Effector CD8-positive, alpha-beta T cell (primary cell): ENCODE measurements at places on chromosomes 11 and 22.

DNA sequence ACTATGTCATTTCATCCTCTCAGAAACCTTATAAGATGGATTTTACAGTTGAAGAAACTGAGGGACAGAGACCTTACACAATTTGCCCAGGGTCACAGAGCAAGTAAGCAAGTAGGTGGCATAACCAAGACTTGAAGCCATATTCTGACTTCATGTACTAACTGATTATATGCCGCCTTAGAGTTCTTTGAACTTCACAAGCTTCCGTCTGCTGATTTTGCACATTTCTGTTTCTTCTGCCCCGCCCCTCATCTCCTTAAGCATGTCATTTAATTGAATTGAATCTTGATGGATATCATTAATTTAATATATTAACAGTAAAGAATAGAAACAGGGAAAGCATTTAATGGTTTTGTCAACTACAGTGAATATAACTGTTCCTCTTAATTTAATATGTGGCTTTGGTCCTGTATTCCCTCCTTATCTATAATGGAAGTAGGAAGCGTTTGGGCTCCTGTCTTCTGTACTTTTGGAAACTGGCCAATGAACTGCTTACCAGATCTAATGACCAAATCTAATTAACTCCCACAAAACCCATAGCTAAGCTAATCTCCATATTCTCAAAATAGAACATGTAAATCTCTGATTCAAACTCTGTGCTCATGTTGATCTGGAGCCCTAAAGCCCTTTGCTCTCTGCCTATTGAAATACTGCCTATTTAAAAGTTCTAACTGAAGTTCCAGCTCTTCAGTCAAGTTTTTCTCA lies 30.4 kb downstream of the SIK2 start:
- DNase-seq = no peak

GRCh38 chr11:15104166-15104565 lies 10.6 kb upstream of the INSC start:
- no peak for DNase-seq

- no peak for DNase-seq
Observed at GRCh38 chr22:49847751-49848689, 5.6 kb upstream of the ZBED4 start.

DNA sequence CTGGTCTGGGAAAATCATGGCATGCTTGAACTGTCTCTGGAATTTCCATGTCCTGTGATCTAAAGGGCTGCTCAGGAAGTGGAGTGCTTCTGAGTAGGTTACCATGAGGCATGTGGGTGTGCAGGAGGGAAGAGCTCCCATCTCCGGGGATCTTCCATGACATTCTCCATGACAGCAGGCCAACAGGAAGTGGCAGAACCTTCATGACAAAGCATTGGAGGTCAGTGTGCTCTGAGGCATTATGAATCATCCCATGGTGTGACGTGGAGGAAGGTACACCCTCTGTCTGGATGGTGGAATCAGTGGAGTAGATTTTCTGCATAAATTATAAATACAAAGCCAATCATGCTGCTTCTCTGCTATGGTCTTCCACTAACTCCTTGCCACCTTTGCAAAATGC lies 139.6 kb upstream of the E2F8 start:
- DNase-seq = no peak

DNA sequence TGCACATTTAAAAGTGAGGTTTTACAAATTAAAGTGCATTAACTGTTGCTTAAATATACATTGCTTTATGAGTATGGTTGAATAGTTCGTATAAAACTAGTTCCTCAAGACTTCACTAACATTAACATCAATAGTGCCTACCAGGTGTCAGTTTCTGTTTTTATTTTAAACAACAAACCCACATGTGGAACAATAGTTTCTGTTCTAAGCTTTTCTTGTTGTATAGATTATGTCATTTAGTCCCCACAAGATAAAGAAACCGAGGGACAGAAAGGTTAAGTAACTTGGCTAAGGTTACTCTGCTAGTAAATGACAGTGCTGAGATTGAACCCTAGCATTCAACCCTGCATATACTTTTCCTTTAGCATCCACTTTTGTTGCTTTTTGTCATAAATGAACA lies 41.4 kb upstream of the ST14 start:
- no peak for DNase-seq

DNA sequence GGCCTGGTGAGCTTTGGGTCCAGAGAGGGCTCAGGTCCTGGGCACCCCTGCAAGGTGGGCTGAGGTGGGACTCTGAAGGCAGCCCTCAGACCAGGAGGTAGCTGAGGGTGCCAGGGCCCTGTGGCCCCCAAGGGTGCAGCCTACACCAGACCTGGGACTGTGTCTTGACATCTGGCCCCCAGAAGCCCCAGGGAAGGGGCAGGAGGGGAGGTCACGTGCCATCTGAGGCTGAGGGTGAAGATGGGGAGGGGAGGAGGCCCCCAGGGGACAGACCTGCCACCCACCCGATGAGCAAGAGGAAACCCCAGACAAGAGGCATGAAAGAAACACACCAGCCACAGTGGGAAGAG lies 520.2 kb downstream of the BRD1 start:
- DNase-seq = no peak

- DNase-seq = no peak
Observed at GRCh38 chr22:31199187-31199586, 12.9 kb upstream of the LIMK2 start.
